ENCODE measurements at places on chromosomes 16 and 17. TPM values are rescaled to one million over a fixed set of nuclear protein-coding genes. Genes with fewer than 3 reads are reported as not detected.

The SMIM22 gene
- total RNA-seq: not detected

The KRTAP4-9 gene
- not detected for total RNA-seq

The GPS2 gene
- 70.3 TPM for total RNA-seq

The KCNH4 gene
- 0.24 TPM for total RNA-seq

The HBA1 gene
- 91.7 TPM for total RNA-seq

The YBX2 gene
- 0.81 TPM for total RNA-seq

The ABCA10 gene
- total RNA-seq: 7.1 TPM

The SCPEP1 gene
- 93.8 TPM for total RNA-seq

The PIRT gene
- not detected for total RNA-seq

The PRR15L gene
- not detected for total RNA-seq

The KRT28 gene
- total RNA-seq: not detected

GRCh38 chr17:20234276-20234675 is 225.1 kb downstream of the SPECC1 start:
- DNase-seq: no peak

GRCh38 chr17:50891577-50891989 is 25.4 kb upstream of the TOB1 start:
- no peak for DNase-seq

DNA sequence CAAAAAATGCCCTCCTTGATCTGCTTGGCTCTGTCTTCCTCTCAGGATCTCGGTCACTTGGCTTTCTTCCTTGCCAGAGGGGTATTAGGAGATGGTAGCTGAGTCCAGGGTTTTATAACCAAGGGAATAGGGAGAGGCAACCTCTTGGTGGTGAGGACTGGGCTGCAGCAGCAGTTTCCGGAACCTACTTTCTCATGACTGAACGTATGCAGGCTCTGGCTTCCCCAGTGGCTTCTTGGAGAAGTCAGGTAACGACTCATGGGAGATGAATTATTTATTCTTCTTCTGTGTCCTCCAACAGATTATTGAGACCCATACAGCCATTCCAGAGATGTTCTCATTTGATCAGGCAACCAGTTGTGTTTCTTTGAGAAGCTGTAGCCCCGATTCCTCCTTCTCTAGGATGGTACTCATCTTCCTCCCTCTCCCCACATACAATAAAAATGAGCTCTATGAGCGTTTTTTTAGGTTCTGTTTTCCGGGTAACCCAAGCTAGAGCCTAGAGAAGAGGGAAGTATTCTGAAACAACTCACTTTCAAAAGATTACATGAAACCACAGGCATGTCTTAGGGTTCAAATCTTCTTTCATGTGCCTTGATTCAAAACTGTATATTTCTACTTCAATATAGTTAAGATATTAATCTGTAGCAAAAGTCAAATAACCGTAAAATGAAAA is 22.3 kb upstream of the DHX40 start:
- DNase-seq: no peak

DNA sequence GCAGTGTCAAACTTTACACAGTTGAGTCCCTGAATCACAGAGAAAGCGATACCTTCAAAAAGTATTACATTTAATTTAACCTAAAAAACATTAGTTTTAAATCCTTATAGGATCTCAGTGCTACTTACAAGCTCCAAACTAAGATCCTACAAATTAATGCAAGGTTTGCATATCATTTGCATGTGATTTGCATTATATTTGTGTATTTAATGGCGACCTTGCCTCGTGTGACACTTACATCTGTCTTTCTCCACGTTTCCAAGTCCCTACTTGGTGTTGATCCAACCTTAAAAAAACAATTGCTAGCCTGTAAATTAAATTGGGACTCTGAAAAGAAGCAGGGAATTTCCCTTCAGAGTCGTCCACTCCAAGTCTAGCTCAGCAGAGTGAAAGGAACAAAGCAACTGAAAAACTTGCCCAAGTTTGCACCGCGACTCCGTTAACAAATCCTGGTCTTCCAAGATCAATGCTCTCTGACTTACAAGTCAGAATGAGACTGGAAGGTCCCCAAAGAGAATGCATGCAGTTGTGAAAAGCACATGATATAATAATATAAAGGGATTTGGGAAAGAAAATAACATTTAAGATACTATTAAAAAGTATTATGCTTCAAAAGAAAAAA is 739 bp upstream of the FAM117A start:
- no peak for DNase-seq

DNA sequence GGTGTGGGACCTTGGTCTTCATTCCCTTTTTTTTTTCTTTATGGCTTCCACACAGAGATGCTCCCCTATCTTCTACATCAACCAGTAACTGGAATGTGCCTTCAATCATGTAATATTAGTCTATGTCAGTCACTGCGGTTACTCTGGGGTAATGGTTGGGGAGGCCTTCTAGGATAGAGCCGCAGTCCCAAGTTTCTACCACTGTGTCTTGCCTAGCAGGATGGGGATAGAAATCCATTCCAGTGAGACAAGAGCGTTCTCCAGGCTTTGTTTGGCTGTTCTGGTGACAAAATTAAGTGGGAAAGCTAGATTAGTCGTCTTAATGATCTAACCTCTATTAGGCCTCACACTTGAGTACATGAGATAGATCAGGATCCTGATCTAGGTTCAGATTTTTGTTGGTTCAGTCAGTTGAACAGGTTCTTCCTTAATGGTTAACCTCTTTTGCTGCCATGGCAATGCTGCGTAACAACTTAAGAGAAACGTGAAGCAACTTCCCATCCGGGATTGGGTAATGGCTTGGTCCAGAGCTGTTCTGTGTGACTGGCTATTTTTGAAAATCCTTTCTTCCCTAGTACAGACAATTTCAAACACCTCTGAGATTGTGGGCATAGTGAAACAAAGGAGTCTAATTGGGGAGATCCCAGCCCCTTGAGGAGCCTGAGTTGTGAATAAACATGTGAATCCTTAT is 8.7 kb downstream of the MSL1 start:
- DNase-seq: no peak

GRCh38 chr16:285146-286055 is 2.4 kb downstream of the PDIA2 start:
- DNase-seq: no peak

GRCh38 chr17:35094902-35095301 is 24.8 kb downstream of the RAD51D start:
- no peak for DNase-seq

DNA sequence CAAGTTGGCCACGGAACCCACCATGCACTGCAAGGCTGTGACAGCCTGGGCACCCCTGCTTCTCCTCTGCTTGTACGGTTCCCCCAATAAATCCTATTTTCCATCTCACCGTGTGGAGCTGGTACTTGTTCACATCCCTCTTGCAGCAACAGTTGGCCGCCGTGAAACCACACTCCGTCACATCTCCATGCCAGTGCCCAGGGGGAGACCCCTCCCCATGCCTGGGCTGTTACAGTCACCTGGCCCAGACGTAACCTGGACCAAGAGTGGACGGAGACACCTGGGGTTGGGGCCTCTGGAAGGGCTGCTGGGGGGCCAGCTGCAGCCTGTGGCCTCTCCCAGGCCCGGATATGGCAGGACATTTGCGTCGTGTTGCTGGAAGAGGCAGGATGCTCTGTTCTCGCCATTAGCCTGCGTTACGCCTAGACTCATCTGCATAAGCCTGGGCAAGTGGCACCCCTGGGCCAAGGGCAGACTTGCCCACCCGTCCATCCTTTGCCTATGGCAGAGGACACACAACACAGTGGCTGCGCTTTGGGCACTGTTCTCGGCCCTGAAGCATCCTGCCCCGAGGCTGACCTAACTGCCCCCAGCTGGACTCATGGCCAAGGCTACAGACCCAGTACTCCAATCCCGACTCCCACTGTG is 14.2 kb upstream of the KREMEN2 start:
- no peak for DNase-seq

- no peak for DNase-seq
These were observed 3.2 kb downstream of the MED31 start for GRCh38 chr17:6648181-6648580.

DNA sequence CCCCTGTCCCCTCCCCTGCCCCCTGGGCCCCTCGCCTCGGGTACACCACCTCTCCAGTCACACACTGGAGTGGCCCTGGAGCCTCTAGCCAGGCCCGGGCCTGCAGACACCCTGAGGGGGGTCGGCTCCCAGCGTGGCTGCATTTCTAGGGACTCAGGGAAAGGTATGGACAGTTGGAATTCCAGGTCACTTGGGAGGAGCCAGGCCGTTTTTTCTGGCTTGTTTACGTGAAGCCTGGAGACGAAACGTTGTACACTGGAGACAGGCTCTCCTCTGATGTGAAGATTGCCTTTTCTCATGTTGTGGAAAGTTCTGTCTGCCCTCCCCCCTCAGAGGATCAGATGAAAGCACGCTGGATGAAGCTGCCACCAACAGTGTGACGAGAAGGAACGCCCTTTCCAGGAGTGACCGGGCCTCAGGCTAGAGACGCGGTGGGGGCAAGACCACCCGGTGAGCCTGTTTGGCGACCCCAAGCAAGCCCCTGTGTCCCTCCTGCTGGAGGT is 4.0 kb upstream of the PPP1R27 start:
- DNase-seq: no peak

- no peak for DNase-seq
These were observed 64.3 kb downstream of the MYH11 start for GRCh38 chr16:15792563-15792971.

DNA sequence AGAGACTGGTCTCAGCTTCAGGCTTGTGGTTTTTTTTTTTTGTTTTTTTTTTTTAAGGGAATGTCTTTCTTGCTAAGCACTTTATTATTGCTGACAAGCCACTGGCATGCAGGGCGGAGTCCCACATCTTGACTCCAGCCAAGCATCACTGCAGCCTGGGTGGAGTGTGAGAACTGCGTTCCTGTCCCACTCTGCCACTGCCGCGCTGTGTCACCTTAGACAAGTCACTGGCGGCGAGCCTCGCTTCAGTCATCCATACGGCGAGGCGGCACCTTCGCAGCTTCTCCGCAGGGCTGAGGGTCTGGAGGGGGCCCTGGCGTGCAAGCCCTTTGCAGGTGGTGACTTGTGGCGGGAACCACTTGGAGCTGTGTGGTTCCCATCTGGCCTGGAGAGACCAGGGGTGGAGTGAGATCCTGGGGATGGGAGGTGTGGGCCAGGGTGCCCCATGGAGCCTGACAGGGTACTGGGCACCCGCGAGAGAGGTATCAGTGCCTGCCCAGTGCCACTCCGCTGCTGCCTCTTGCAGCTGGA is 99.1 kb upstream of the CIBAR2 start:
- DNase-seq: no peak

DNA sequence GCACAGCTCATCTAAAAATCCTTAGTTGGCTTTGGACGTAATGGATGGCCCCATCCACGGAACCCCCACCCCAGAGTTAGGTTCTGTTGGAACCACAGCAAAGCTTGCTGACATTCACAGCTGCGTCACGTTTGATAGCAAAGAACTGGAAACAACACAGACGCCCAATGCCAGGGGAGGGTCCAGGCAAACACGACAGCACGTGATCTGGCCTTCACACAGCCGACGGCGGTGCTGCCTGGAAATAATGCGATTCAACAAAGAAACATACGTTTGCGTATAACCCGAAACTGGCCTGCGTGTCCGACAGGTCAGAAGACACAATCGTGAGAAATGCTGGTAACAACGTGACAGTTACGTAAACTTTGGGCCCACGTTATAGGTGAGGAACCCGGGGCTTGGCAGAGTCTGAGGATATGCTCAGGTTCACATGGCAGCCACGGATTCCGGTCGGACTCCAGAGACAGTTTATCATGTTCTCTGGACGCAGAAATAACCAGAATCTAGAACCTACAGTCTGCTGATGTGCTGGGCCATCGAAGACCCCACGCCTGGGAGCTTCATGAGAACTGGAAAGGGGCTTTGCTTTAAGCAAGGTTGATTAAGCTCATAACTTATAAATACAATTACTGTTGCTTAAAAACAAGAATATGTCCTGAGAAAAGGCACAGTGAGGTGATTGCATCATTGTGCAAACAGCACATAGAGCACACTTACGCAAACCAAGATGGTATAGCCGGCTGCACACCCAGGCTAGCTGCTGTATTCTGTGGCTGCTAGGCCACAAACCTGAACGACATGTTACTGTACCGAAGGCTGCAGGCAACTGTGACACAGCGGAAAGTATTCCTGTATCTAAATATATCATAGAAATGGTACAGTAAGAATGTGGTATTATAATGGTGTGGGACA is 70.4 kb downstream of the RPH3AL start:
- no peak for DNase-seq

DNA sequence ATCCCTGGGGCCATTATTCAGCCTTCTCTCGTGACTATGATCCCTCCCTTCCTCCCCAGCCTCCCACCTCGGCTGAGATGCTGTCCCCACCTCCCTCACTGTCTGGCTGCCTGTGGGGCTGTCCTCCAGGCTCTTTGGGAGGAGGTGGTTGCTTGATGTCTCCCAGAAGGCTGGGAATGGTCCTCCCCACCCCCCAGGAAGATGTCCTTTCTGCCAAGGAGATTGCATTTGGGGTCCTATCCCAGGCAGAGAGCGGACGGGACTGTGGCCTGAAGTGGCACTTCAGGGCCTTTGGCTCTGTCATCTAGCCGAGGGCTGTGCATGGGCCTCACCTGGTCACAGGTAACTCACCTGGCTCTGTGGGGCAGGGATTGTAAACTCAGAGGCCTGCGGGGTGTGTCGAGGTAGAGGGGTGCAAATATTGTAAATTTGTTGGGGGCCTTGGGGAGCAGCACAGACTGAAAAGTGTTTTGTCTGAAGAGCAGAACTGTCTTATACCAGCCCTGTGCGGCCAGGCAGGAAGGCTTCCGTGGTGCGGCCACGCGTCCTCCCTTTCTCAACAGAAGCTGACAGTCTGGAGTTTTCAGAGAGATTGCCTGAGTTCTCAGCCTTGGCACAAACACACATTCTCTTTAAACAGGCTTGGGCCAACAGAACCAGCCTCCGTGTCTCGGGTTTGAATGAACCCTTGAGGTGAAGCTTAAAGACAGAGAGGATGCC is 177.9 kb downstream of the SEC14L1 start:
- DNase-seq: no peak

GRCh38 chr16:5875416-5875815 is 777.8 kb upstream of the EEF2KMT start:
- DNase-seq: no peak

- DNase-seq: no peak
These were observed 38.7 kb downstream of the PHKB start for GRCh38 chr16:47499700-47500264.

Data from Right ventricle myocardium inferior (tissue), 1 donor.